Panc1 (cell line): ENCODE measurements at places on chromosomes 7 and 10. TPM values are rescaled to one million over a fixed set of nuclear protein-coding genes. Genes with fewer than 3 reads are reported as not detected.

DNA sequence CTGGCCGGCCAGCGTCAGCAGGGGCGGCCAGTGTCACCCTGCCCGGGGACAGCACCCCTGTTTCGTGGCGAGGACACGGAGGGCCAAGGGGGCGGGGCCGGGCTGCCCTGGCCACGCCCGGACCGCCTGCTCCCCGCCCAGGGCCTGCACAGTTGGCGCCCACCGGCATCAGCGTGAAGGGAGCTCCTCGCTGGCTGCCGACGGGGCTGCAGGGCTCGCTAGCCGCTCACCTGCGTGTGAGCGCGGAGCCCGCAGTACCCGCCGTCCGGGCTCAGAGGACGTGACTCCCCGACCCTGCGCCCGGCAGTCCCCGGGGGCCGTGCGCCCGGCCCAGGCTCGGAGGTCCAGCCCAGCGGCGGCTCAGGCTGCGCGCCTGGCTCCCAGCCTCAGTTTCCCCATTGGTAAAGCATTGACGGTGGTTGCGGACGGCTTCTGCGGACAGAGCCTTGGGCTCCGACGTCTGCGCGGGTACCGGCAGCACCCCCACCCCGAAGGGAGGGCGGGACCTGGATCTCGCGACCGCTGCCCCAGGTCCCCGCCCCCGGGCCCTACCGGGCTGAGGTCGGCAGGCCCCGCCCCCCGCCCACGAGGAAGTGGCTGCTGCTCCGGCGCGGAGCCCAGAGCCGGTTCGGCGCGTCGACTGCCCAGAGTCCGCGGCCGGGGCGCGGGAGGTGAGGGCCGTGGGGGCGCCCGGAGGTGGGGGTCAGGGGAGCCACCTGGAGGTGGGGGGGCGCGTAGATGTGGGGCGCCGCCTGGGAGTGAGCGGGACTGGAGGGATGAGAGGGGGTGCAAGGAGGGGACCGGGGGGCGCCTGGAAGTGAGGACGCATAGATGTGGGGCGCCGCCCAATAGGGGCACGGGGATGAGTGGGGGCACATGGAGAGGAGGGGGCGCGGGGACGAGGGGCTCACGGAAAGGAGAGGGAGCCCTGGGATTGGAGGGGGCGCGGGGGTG, at the start of gene ARPC1B:
Gene ARPC1B (plus strand): TSS at position 620 of the 954 bp plus-strand sequence. CDS start 10,985 bp downstream, outside the sequence.
- H3K27ac ChIP-seq: peak within 1 kb of the TSS; percentile 77
- no peaks in the 10 kb centered on the region for H3K27me3 ChIP-seq
- peak within 1 kb of the TSS; percentile 81 for H3K4me3 ChIP-seq

DNA sequence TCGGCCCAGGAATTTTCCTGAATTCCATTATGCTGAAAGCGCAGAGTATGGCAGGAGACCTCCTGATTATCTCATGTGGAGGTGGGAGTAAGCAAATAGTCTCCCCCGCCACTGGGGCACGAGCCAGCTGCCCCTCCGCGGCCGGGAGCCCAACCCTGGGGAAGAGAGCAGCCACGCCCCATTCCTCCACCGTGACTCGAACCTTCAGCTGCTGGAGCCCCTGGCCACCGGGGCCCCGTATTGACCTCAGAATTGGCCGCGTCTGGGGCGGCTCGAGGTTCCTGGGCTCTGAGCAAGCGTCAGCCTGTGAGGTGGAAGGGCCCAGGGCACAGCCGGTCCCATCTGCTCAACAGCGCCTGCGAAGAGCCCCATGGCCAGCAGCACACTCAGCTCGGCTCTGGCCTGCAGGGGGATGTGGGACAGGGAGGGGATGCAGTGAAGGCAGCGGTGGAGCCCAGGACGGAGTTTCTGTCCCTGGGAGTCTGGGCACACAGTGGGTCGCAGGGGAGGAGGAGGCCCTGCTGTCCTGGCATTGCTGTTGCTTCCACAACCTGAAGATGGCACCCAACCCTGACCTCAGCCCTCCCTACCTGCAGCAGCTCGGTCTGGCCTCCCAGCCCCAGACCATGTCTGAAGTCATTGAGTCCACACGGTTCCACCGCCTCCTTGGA, 97.8 kb downstream of the CHST15 start:
- no peaks in the 10 kb centered on the region for H3K36me3 ChIP-seq
- peak overlapping the region; percentile 67 for H3K27ac ChIP-seq
- peak overlapping the region; percentile 54 for H3K4me3 ChIP-seq
- peak; percentile 56 for DNase-seq

DNA sequence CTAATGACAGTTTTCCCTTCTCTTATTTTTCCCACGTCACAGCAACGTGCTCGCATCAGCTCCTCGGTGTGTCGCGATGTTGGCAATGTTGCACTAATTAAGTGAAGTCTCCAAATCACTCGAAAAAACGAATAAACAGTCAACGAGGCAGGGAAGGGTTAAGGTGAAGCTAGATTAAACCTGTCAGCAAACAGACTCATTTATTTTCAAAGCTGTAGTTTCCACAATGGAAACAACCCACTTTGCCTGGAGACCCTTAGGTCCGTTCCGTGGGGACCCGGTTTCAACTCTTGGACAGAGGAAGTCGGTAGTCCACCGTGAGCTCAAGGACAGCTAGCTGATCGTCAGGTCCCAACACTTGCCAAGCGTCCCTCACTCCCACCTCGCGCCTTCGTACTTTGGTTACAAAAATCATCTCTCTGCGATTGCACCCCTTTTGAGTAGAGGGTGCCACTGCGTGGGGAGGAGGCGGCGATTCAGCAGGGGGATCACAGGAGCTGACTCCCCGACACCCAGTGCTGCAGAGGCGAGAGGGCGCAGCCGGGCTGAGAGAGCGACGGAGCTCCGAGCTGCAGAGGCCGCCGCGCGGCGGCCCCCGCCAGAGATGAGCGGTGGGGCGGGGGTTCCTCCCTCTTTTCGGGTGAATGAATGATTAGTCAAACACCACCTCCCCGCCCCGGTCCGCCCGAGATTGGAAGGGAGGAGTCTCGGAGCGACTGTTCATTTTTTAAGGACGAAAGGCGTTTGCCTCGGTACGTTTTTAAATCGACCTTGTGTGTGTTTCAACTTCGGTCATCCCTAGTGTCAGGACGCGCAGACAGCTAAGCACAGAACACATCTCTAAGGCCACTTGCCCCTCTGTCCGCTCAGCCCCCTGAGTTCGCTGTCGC, 1.3 kb upstream of the BMPER start:
- H3K36me3 ChIP-seq: no peaks in the 10 kb centered on the region
- DNase-seq: no peak
- peaks cover 65% of the 10 kb centered on the region for H3K27me3 ChIP-seq
- peak overlapping the region; percentile 53 for H3K4me3 ChIP-seq
- H3K4me1 ChIP-seq: peaks cover 4% of the 10 kb centered on the region

- no peak overlapping the region for H3K4me3 ChIP-seq
- no peaks in the 10 kb centered on the region for H3K27me3 ChIP-seq
- no peak overlapping the region for H3K27ac ChIP-seq
- no peak for DNase-seq
- H3K4me1 ChIP-seq: peaks cover 6% of the 10 kb centered on the region; the same call in 1 of the 2 replicates
These were observed 163.7 kb upstream of the AHR start for GRCh38 chr7:17134786-17135185.

GRCh38 chr7:65307651-65308299, 65.9 kb upstream of the ZNF92 start:
- no peak overlapping the region for H3K4me3 ChIP-seq
- no peaks in the 10 kb centered on the region for H3K36me3 ChIP-seq
- no peak overlapping the region for H3K27ac ChIP-seq
- H3K4me1 ChIP-seq: no peaks in the 10 kb centered on the region
- peak; percentile 38 for DNase-seq

GRCh38 chr10:86450806-86451603, 70.6 kb downstream of the WAPL start:
- H3K36me3 ChIP-seq: peaks cover 44% of the 10 kb centered on the region
- no peak for DNase-seq
- H3K27me3 ChIP-seq: no peaks in the 10 kb centered on the region
- H3K4me1 ChIP-seq: no peaks in the 10 kb centered on the region
- H3K4me3 ChIP-seq: no peak overlapping the region
- H3K27ac ChIP-seq: no peak overlapping the region

GRCh38 chr7:112154690-112155089, 51.5 kb downstream of the DOCK4 start:
- H3K4me3 ChIP-seq: no peak overlapping the region
- no peaks in the 10 kb centered on the region for H3K36me3 ChIP-seq
- no peak for DNase-seq
- H3K4me1 ChIP-seq: no peaks in the 10 kb centered on the region

- no peaks in the 10 kb centered on the region for H3K4me1 ChIP-seq
- no peak overlapping the region for H3K27ac ChIP-seq
- no peak overlapping the region for H3K4me3 ChIP-seq
- no peak for DNase-seq
- no peaks in the 10 kb centered on the region for H3K36me3 ChIP-seq
These were observed 328.3 kb downstream of the BICC1 start for GRCh38 chr10:58840840-58841435.

GRCh38 chr10:133260895-133261725, 15.6 kb downstream of the ADAM8 start:
- H3K27ac ChIP-seq: peak overlapping the region; percentile 85
- no peaks in the 10 kb centered on the region for H3K27me3 ChIP-seq
- no peaks in the 10 kb centered on the region for H3K36me3 ChIP-seq
- no peak for DNase-seq
- H3K4me1 ChIP-seq: peaks cover 45% of the 10 kb centered on the region
- H3K4me3 ChIP-seq: peak overlapping the region; percentile 56

DNA sequence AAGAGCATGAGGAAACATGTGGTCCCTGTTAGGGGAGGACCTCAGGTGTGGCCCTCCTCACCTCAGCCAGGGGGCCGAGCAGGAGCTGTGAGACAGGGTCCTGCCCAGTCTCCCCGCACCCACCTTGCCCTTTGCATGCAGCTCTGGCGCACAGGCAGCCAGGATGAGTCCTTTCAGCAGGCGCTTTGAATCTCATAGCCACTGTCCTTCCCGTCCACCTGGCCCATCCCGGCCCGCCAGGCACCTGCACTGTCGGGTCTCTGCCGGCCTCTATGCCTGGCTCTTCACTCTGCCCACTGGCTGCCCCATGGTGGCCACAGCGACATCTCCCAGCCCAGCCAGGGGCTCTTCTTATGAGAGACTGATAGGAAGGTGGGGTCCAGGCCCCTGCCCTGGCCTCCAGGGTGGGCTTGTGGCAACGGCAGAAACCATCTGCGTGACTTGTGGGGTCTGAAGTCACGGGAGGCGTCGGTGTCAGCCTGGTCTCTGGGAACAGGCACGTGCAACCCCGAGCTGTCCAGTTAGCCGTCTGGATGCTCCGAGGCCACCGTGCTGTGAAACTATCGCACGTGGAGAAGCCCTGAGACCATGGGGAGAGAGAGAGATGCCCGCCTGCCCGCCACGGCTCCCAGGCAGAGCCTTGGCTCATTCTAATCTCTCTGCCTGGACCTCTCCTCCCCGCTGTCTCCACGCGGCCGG, 37.4 kb downstream of the FOXL3 start:
- DNase-seq: no peak
- H3K27ac ChIP-seq: no peak overlapping the region
- H3K4me1 ChIP-seq: no peaks in the 10 kb centered on the region; the same call in 1 of the 2 replicates
- H3K36me3 ChIP-seq: no peaks in the 10 kb centered on the region
- H3K4me3 ChIP-seq: no peak overlapping the region

GRCh38 chr7:11579141-11579540, 252.9 kb downstream of the THSD7A start:
- no peak overlapping the region for H3K27ac ChIP-seq
- H3K4me1 ChIP-seq: no peaks in the 10 kb centered on the region
- H3K27me3 ChIP-seq: no peaks in the 10 kb centered on the region
- no peaks in the 10 kb centered on the region for H3K36me3 ChIP-seq
- no peak overlapping the region for H3K4me3 ChIP-seq

DNA sequence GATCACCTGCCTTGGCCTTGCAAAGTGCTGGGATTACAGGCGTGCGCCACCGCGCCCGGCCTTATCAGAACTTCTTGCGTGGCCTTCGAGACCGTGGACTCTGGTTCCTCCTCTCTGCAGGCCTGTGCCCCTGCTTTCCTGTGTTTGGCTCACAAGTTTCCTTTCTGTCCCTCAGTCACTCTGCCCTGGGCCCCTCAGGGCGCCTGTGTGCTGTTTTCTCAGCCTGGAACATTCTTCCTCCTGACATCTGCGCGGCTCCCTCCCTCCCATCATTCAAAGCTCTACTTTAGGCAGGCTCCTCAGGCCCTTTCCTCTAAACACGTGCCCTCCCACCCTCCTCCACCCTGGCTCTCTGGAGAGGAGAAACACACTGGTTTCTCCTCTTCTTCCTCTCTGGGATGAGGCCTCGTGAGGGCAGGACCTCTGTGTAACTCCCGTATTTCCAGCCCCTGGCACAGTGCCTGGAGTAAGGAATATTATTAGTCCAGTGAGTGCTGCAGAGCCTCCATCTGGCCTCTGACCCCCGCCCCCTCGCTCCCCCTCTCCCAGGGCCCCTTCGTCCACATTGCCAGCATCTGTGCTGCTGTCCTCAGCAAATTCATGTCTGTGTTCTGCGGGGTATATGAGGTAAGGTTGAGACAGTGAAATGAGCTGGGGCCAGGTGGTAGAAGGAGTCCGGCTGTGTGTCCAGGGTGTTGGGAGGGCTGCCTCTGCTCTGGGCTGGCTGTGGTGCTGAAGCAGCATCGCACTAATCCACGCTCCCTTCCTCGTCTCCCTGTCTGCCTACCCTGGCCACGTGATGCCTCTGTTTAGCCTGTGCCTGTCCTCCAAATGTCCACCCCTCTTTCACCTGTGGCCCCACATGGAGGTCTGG, 7.1 kb downstream of the CLCN1 start:
- no peaks in the 10 kb centered on the region for H3K36me3 ChIP-seq
- H3K4me1 ChIP-seq: no peaks in the 10 kb centered on the region
- H3K27ac ChIP-seq: no peak overlapping the region
- DNase-seq: no peak
- no peak overlapping the region for H3K4me3 ChIP-seq
- H3K27me3 ChIP-seq: no peaks in the 10 kb centered on the region; the same call in 1 of the 2 replicates

FAM25C gene
- total RNA-seq: not detected

ZNF25 gene
- 2.9 TPM for total RNA-seq

LRRN3 gene
- total RNA-seq: 0.15 TPM

NYAP1 gene
- total RNA-seq: 4.0 TPM

RPS24 gene
- total RNA-seq: 1,400 TPM

LDB3 gene
- total RNA-seq: 0.15 TPM

CPED1 gene
- total RNA-seq: 0.39 TPM
